ENCODE measurements at places on chromosomes 6 and 20.

GRCh38 chr6:139079018-139079417 is 50.5 kb downstream of the ABRACL start:
- DNase-seq = no peak

GRCh38 chr6:15946701-15947385 is 182.0 kb upstream of the MYLIP start:
- DNase-seq = no peak

DNA sequence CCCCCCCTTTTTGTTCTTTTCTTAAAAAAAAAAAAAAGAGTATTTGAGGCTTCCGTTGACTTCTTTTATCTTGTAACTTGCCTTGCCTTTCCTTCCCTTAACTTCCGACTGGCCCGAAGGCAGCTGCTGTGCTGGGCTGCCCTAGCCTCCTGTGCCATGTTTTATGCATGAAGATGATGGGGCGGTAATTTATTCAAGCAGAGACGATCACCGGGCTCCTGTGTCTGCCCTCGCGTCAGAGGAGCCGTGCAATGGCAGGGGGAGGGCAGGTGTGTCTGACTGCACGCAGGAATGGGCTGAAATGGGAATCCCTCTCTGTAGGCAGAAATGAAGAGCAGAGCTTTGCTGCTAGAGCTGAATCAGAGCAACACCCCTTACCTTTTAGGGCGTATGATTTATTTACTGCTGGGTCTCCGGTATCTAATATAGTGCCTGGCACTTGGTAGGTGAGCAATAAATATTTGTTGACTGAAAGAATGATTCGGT is 106.3 kb upstream of the RIPOR2 start:
- DNase-seq = no peak

DNA sequence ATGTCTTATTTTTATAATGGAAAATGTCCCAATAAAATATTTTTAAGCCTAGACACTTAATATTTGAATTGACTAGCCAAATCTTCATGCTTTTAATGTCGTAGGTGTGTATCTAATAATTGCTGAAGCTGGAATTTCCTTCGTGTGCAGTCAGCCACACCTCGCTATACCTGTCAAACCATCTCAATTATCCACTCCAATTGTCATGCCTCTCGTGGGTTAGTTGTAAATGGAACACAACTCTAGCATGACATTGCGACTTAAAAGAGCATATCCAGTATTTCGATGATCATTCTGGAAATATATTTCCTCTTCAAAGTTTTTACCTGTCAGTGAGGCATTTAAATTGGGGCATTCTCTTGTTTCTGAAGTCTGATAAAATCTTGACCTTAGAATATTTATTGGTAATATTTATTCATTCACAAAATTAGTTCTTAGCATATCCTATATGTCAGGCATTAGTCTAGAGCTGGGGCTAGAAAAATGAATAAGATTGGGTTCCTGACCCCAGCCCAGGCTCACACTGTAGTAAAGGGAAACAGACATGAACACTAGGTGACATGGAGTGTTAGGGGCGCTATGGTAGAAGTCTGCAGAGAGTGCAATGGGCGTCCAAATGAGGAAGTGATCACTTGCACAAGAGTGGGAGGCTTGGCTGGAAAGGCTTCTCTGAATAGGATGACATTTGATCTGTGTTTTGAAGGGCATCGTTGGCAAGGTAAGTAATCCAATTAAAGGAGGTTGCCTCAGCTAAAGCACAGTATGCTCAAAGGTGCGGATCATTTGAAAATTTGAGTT is 11.0 kb upstream of the CFAP206 start:
- peak; percentile 36 for DNase-seq

Data from GM13976 (cell line).